ENCODE measurements at places on chromosomes 3 and 15.

- DNase-seq, result peak; percentile 84
Measured at GRCh38 chr15:40354408-40355171, 3.4 kb upstream of the DISP2 start.

DNA sequence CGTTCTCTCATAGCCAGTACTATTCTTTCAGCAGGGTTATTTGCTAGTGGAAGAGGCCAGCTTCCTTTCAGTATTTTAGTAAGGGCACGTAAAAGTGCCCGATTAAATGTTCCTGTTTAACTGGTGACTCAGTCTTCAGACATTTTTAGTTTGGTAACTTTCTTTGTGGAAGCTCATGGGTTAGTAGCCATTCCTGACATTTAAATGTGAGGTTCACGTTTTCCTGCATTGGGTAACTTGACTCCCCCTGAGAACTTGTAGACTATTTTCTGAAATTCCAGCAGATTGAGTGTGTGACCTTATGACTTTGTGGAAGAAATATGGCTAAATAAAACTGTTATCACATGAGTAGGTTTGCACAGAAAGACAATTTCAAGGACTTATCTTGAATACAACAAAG lies 16.9 kb downstream of the ABHD2 start:
- peak; percentile 98 for DNase-seq

- no peak for DNase-seq
Measured at GRCh38 chr3:186593862-186594261, 19.0 kb upstream of the AHSG start.

GRCh38 chr15:88649286-88649733 lies 10.5 kb downstream of the ISG20 start:
- DNase-seq, result peak; percentile 95

DNA sequence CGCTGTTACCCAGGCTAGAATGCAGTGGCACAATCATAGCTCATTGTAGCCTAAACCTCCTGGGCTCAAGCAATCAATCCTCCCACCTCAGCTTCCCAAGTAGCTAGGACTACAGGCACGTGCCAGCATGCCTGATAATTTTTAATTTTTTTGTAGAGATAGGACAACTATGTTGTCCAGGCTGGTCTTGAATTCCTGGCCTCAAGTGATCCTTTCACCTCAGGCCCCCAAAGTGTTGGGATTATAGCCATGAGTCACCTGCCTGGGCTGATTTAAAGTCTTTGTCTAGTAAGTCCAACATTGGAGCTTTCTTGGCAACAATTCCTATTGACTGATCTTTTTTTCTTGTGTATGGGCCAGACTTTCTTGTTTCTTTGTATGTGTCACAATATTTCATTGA lies 28.1 kb downstream of the SPINK8 start:
- DNase-seq, result no peak

DNA sequence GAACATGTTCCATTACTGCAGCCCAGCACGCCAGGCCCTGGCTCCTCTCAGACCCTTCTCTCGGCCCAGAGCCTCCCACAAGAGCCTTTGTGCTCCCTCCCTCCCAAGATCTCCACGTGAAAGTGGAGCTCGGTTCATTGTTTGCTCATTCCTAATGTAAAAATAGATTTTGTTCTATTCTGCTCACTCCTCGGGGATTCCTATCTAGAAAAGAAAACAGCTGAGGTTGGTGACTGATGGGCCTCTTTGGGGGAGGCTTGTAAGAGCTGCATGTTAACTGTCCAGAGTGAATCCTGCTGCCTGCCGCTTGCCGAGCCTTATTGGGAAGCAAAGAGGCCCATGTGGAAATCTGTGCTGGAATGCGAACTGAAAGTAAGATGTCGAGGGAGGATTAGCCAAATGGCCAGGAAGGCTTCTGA lies 267.1 kb downstream of the LRTM1 start:
- DNase-seq, result peak; percentile 24

DNA sequence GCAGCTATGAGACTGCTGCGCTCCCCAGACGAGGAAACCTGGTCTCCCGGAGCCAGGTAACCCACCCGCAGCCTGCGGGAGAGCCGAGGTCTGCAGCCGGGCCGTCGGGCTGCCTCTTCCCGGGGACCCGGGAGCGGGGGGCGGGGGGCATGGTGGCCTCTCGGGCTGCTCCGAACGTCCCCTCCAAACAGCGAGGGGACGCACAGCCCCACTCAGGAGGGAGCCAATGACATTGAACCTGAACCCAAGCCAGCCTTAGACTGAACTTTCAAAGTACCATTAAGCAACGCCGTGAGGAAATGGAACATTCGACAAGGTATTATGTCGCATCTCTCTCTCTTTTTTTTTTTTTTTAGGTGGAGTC lies 29.8 kb upstream of the ALDH1A3 start:
- DNase-seq, result no peak

- DNase-seq, result no peak
Measured at GRCh38 chr15:72735111-72735510, 48.4 kb downstream of the ADPGK start.

DNA sequence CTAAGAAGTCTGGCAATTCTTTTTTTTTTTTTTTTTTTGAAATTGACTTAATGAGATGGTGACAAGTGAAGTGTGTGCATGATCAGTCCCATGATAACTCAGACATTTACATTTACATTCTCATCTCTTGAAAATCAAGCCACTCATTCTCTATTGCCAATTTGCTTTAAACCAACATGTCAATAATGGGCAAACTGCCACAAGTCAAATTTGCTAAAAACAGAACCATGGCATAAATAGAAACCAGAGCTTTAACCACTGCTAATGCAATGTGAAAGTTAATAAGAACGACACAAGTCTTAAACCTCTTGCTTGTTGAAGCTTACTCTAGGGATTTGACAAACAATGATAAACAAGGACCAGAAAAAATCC lies 12.0 kb upstream of the COL8A1 start:
- DNase-seq, result no peak

DNA sequence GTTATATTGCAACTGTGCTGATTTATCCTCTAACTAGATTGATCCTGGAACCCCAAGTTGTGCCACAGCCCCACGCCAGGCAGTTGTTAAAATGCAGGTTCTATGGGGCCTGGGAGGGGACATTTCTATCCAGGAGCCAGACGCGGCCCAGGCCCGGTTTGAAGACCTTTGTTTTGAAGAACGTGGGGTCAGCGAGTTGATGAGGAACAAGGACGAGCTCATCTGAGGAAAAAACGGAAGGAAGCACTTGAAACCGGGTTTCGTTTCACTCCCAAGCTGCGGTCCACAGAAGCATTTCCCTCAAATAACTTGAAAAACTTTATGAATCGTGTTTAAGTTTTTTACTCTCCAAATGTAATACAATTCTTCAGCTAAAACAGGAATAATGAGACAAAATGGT lies 76.4 kb downstream of the CHSY1 start:
- DNase-seq, result no peak

DNA sequence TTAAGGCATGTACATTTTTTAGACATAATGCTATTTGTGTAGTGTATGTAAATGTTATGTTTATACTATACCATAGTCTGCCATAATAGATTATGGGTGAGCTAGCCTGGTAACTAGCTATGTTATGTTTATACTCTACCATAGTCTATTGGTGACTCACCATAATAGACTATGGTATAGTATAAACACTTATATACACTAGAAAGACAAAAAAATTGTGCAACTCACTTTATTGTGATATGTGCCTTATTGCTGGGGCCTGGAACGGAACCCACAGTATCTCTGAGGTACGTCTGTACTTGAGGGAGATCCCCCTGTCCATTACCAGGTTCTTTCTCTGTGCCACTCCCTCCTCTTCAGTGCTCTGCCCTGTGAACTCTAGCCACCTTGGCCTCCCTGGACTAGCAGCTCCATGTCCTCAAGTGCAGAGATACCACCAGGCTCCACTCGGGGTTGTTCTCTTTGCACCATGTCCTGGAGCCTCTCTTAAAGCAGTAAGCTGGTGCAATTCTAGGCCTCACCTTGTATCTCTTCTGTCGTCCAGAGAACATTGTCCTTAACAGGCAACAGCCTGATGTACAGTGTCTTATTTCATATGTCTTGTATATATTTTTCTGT lies 60.8 kb upstream of the PXYLP1 start:
- DNase-seq, result no peak
